ENCODE measurements at places on chromosomes 6 and 20.
A peak's percentile ranks its signal among the peaks of the same experiment; 100 is the strongest.

DNA sequence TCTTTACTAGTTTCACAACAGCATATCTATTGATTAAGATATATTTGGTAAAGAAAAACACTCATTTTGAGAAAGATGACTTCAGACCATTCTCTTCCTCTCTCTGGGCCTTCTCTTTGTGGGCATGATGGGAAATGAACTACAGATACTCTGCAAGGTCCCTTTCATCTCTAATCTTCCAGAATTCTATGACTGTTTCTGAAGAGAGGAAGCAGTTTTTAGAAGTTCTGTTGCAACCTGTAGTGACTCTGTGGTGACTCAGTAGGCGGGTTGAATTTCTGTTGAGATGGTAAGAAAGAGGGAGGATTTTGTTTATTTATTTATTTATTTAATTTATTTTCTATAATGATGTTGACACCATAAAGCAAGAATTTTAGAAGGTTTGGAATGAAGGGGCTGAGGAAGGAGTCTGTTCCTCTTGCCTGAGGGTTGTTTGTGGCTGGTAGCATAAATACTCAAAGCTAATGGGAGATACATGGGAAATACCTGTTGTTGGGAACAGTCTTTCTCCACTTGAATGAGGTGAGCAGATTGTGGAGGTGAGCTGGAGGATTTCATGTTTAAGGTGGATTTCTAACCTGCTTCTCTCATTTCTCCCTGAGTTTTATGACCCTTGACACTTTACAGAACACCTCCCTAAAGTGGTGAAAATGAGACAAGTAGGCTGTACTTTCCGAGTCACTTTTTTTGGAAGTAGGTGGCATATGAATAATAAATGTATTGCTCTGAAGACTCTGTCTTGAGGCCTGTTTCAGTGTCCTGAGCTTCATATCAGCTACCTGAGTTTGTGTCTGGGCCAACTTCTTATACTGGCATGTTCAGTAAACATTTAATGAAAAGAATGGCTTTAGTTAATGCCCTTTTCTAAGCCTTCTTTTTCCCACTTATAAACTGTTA, 15.0 kb downstream of the ACSS2 start:
- peak; percentile 67 for DNase-seq

DNA sequence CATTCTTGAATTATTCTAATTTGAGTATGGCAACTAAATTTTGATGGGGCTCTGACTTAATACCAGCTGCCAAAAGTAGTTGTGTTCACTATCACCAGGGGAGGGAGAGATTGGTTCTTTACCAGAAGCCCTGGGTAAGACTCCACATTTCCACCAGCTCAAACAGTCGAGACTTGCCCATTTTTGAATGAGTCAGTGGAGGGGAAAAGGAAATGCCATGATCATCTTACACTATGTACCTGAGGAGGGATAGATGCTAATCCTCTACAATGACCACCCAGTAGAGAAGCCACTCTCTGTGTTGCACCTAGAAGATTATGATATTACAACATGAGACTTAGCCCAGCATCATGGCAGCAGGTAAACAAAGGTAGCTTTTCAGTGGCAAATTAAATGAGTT, 77.0 kb upstream of the SGK1 start:
- DNase-seq, result no peak

DNA sequence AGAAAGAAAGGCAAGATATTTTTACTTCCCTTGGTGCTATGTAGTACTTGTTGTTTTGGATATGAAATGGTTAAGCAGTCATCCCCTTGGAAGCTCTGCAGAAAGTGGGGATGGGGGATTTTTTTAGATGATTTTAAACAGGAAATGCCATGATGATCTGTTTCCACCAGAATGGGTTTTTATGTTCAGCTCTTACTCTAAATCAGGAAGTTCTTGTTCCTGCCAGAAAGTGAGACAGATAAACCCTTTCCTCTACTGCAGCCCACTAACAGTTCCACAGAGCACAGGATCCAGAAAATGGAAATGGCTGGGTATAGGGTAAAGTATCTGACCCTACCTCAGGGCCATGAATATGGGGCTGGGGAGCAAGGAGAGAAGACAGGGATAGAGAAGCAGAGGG, 32.1 kb upstream of the PPP1R3G start:
- no peak for DNase-seq

- DNase-seq, result no peak
Measured at GRCh38 chr20:10673176-10673841, 490 bp downstream of the JAG1 start.

GRCh38 chr6:154127657-154128056, 88.6 kb downstream of the OPRM1 start:
- no peak for DNase-seq

GRCh38 chr6:125219361-125219895, 65.9 kb downstream of the TPD52L1 start:
- no peak for DNase-seq

GRCh38 chr6:78947529-78947928, 80.2 kb downstream of the IRAK1BP1 start:
- no peak for DNase-seq

DNA sequence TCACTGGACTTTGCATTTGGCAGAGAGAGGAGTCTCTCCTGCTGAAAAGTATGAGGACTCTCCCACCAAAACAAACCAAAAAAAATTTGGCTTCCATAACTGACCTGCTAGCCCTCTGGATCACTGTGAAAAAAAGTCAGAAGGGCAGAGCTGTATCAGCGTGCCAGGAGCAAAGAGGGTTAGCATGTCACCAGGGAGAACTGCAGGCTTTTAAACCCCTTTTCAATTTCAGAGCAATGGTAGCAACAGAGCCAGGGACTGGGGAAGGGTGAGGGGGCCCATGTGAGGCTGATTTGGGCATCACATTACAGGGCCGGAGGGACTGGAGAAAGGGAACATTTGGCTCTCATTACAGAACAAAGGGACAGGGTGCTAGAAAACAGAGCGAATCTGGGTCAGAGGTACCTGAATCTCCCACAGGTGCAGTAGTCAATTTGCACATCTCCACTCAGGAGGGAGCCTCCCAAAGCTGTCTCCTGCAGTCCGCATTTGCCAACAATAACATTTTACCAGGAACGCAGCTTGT, 185.7 kb upstream of the EYA4 start:
- DNase-seq, result no peak

DNA sequence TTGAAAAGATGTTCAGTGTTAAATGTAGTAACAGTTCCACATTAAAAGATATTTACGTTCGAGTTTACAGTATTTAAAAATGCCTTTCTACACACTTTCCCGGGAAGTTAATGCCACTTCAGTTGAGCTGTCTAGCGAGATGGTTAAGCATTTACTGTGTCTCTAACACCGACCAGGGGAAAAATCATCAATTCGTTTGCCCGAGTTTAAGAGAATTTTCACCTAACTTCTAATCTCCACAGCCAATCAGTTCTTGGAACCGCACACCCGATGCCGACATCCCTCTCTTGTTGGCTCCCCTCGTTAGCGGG, 58.2 kb downstream of the FAM217A start:
- no peak for DNase-seq

GRCh38 chr20:44702776-44703175, 12.4 kb upstream of the CCN5 start:
- DNase-seq, result no peak

- no peak for DNase-seq
Measured at GRCh38 chr6:158016571-158017383, 35.1 kb downstream of the SYNJ2 start.

- no peak for DNase-seq
Measured at GRCh38 chr6:54892831-54893230, 46.3 kb downstream of the FAM83B start.

- DNase-seq, result no peak
Measured at GRCh38 chr6:87830907-87831306, 128.9 kb upstream of the AKIRIN2 start.

DNA sequence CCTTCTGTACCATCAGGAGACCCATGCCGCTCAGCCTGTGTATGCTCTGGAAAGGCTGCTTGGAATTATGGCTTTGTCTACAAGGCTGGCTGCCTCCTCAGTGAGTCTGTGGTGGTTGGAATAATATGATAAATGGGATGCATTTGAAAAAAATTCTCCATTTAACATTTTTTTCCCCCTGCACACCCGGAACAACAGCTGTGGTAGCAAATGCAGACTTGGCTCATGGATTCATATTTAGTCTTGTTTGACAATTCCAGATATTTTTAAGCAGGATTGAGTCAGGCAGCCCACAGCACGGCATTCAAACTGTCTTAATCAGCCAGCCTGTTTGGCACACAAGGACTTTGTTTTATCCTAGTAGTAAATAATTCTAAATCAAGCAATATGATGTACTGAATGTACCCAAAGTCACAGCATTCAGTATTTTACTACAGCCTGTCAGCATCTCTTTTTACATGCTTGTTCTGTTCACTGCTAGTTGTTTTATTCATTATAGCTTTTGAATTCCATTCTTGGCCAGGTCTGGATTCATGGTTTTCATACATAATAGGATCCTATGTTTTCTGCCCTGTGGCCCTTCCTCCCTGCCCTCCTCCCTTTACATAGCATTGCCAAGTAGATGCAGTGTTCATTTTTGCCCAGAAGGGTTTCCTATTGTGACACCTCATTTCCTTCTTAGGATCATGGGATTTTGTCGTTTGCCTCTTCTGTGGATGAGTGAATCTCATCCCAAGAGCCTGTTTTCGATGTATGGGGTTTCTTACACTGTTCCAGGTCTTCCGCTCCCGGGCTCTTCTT, 68.1 kb downstream of the LRRC1 start:
- DNase-seq, result no peak

DNA sequence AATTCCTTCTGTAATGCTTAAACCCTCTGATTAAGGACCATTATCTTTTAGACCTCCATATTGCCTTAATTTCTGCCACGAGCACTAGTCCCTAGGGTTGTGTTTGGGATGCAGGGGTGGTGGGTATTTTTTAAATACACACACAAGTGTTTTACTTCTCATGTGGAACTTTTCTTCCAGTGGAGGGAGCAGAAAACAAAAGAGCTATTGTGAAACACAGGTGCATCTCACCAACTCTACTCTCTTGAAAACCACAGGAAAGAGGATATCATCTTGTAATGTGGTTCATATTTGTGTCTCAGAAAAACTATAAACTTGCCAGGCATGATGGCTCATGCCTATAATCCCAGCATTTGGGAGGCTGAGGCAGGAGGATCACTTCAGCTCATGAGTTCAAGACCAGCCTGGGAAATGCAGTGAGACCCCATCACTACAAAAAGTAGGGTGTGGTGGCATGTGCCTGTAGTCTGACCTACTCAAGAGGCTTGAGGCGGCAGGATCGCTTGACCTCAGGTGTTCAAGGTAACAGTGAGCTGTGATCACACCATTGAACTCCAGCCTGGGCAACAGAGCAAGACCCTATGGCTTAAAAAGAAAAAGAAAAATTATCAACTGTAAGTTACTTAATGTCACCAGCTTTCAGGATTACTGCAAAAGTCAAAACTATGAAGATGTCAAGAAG, 37.3 kb downstream of the MRS2 start:
- DNase-seq, result no peak

- DNase-seq, result no peak
Measured at GRCh38 chr6:51675922-51676275, 411.5 kb downstream of the PKHD1 start.

DNA sequence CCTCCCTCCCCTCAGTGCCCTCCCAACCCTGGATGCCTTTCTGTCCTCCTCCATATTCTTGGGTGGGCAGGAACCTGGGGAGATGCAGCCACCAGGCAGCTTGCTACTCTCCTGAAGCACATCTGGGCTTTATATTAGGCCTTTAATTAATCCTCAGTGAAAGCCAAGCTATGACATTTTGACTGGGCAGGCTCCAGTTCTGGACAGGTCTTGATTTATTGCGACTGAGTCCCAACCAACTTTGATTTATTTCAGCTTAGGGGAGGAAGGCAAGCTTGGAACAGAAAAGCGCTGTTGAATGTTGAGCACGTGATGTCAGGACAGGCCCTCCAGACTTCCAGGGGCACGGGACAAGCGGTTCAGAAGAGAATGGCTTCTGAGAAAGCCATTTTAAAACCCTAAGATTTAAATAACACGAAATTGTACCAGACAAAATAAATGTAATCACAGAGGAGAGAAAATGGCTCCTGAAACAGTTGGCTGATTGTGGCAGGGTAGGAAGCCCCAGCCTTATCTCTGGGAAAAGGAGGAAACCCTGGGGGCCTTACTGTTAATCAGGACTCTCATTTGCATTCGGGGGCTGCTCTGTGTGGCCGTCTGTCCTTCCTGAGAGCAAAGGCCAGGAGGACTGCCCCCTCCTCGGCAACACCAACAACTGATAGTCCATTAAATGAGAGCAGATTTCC, 294.2 kb downstream of the FOXC1 start:
- DNase-seq, result no peak

- DNase-seq, result no peak
Measured at GRCh38 chr6:159513074-159513720, 179.8 kb downstream of the SOD2 start.

DNA sequence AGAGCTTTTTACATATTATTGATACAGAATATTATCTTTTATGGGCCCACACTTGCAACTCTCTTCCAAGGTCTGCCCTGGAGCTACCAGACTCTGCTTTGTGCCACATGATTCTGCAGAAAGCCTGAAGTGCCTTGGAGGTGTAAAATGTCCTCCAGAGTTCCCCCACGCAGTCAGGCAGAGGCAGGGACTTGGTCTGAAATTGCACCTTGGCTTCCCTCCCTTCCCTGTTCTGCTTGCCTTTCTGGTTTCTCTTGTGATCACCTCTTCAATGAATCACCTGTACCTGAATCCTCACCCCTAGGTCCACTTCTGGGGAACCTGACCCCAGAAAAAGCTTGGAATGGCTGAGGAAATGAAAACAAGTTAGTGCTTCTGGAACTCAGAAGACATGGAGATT, 43.0 kb upstream of the TGM2 start:
- DNase-seq, result no peak

- DNase-seq, result no peak
Measured at GRCh38 chr20:59933296-59933848, at the start of gene SYCP2. Gene SYCP2, minus strand, starts transcription at chr20:59933637. Its CDS starts 11,224 bp downstream, at chr20:59922413.

DNA sequence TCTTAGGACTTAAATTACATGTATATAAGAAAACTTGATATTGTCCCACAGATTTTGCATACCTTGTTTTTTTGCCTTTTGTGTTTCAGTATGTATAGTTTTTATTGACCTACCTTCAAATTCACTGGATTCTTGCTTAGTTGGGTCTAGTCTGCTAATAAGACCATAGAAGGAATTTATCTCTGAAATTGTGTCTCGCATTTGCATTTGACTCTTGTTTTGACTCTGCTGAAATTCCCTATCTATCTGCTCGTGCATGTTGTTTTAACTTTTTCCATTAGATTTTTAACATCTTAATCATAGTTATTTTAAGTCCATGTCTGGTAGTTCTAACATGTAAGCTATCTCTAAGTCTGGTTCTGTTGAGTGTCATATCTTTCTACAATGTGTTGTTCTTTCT, 163.9 kb downstream of the SCP2D1 start:
- DNase-seq, result no peak

DNA sequence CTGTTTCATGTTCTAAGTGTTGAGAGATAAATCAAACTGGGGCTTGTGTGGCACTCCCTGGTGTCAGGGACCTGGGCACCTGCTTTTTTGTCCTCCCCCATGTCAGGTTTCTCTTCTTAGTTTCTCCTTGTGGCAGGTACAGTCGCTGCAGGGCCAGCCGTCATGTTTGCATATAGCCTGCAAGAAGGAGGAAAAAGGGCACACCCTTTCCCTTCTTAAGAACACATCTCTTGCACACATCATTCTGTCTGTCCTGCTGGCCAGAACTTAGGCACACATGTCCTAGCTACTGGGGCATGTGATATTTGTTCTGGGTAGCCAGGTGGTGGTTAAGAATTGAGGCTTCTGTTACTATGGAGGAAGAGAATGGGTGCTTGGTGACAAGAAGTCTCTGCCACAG, 27.9 kb downstream of the CDC5L start:
- no peak for DNase-seq

- DNase-seq, result no peak
Measured at GRCh38 chr6:87736809-87737540, 34.9 kb upstream of the AKIRIN2 start.

GRCh38 chr6:33213989-33214335, 5.7 kb downstream of the RING1 start:
- no peak for DNase-seq
